Fibroblast of skin of back (primary cell): ENCODE measurements at places on chromosomes 1 and 21.

DNA sequence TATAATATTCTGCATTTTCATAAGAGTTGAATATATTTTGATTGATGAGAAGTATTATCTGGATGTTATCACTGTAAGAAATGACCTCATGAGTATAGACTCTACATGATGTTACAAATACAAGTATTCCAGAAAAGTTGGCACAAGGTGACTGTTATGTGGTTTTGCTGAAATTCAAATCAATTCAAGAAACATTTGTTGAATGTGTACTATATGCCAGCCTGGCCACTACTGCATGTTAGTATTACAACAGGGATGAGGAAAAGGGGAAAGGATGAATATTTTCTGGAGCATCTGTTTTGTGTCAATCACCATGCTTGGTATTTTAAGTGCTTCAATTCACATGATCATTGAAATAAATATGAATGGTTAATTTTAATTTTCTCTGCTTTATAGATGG is 250.9 kb upstream of the PBX1 start:
- no peak for DNase-seq

- DNase-seq = peak; percentile 66
Observed at GRCh38 chr1:83689921-83690868, 308.7 kb downstream of the TTLL7 start.

GRCh38 chr1:227546598-227547309 is 16.6 kb upstream of the ZNF678 start:
- DNase-seq = no peak

GRCh38 chr1:8364528-8365442 is 46.9 kb downstream of the SLC45A1 start:
- no peak for DNase-seq

GRCh38 chr1:11384170-11384554 is 94.8 kb upstream of the DISP3 start:
- no peak for DNase-seq

GRCh38 chr1:102315096-102315495 is 318.4 kb upstream of the OLFM3 start:
- no peak for DNase-seq

DNA sequence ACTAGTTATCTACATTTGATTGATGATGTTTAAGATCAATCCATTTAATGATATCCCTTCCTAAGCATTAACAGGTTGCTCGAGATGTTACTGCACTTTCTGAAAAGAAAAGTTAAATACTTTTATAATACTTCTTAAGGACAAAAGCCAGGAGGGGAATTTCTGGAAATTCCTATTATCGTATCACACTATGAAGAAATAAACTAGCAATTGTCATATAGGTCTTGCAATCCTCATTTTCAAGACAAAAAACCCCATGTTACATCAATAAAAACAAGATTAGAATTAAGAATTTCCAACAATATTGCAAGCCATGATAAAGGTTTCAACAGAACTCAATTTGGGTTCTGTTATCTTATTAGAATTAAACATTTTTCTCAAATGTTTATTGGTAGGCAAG is 47.2 kb downstream of the HNRNPR start:
- no peak for DNase-seq

DNA sequence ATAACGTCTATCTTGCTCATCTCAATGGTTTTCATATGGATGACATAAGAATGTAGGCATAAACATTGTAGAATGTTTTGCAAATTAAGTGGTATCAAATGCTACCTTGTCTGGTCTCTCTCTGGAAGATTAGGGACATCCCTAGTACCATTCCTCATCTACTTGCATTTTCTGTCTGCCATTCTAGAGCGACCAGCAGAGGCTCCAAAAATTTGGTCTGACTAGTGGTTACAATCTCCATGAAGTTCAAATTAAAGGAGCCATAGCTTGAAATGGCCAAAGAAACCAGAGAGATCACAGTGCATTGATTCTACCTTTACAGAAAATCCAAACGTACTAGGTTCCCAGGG is 1.1 kb downstream of the CD84 start:
- DNase-seq = no peak

GRCh38 chr1:61120246-61120840 is 38.0 kb downstream of the NFIA start:
- no peak for DNase-seq

GRCh38 chr1:22636353-22636752 is at the start of gene C1QA:
C1QA (plus strand) TSS chr1:22636628; CDS start chr1:22637617, 989 bp downstream.
- DNase-seq = no peak

DNA sequence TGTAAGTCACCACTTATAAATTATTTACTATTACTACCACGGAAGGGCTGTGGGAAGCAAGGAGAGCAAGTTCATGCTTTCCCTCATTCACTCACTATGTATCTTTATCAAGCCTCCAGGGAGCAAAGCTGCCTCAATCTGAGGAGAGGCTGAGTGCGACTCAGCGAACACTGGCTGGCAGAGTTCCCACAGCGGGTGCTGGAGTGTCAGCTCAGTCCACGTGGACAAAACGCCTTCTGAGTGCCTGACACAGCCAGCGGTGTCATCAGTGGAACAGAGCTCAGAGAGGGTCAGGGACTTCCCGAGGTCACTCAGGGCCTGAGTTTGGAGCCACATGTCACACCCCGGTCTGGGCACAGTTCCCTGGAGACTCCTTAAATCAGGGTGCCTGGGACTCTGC is 16.9 kb downstream of the MATN1 start:
- peak; percentile 69 for DNase-seq

DNA sequence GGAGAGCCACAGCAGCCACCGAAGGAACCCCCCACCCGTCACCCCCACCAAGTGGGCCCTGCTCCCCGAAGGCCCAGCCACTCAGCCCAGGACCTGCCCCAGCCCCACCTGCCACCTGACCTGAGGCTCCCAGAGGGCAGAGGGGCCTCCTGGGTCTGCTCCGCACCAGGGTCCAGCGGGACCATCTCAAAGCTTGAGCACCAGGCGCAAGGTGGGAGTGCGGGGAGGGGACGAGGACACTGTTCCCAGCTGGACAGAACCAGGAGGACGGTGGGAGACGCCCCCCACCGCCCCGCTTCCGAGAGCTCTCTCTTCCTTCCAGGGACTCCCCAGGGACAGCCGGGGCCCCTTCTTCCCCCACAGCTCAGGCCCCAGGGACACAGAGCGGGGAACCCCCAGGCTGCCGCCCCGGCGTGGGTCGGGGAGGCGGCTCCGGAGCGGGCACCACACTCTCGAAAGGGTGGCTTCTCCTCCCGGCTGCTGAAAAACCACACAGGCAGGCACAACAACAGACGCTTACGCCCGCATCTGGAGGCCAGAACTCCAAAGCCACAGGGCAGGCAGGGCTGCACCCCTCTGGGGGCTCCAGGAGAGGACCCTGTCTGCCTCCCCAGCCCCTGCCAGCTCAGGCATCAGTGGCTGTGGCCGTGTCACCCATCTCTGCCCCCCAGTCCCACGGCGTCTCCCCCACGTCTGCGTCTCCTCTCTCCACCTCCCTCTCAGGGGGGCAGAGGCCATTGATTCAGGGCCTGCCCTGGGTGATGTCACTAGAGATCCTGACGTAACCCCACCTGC is 1.9 kb upstream of the TTLL10 start:
- no peak for DNase-seq

DNA sequence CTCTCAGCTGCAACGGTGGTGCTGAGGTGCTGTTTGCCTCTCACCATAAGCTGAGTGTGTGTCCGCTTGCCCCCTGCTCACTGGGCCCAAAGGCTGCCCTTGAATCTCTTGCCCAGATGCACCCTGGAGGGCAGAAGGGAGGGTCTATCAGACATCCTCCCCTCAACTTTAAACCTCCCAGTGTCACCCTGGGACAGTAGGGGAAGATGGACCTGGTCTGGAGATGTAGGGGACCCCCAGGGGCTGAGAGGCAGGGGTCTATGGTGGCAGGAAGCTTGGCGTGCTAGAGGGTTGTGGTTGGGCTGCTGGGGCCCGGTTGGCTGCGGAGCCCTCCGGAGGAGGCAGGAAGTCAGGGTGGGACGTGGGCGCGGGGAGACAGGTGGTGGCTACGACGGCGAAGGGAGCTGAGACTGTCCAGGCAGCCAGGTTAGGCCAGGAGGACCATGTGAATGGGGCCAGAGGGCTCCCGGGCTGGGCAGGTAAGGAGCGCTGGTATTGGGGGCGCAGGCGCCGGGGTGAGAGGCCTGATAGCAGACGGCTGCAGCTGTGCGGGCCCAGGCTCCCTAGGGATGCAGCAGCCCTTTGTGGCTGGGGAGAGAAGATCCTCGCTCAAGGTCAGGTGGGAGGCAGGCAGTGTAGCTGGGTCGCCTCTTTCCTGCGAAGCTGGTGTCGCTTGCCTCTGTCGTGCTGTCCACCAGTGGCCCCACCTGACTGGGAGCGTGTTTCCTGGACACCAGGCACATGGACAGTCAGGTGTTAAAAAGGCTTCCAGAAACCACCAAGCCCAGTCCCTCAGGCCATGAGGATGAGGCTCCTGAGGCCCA is at the start of gene LCK:
TSS of gene LCK (plus strand) at position 373 of the 824 bp plus-strand sequence. CDS start 23,065 bp downstream, outside the sequence.
- no peak for DNase-seq

GRCh38 chr21:19236209-19236608 is 832.6 kb upstream of the TMPRSS15 start:
- no peak for DNase-seq

- no peak for DNase-seq
Observed at GRCh38 chr1:48955774-48956173, 179.1 kb upstream of the BEND5 start.

DNA sequence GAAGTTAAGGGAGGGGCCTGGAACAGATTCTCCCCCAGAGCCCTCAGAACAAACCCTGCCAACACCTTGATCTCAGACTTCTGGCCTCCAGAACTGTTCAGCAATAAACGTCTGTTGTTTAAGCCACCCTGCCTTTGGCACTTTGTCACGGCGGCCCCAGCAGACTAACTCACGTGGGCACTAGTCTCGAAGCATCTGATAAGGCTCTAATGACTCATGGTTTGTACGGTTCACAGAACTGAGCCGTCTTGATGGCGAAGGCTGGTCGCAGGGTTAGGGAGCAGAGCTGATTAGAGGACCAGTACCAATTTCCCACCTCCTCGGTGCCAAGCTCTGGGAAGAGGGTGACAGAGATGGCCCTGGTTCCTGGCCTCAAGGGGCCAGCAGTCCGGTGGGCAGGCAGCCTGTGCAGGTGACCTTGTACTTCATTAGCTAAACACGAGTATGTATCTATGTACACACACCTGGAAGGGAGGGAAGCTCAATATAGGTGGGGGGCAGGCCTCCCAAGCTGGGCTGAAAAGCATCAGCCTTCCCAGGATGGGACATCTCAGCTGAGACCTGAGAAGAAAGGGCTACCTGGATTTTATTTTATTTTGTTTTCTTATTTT is 112.8 kb downstream of the MRPS6 start:
- DNase-seq = no peak

- no peak for DNase-seq
Observed at GRCh38 chr1:46653405-46653958, 14.7 kb downstream of the ATPAF1 start.

DNA sequence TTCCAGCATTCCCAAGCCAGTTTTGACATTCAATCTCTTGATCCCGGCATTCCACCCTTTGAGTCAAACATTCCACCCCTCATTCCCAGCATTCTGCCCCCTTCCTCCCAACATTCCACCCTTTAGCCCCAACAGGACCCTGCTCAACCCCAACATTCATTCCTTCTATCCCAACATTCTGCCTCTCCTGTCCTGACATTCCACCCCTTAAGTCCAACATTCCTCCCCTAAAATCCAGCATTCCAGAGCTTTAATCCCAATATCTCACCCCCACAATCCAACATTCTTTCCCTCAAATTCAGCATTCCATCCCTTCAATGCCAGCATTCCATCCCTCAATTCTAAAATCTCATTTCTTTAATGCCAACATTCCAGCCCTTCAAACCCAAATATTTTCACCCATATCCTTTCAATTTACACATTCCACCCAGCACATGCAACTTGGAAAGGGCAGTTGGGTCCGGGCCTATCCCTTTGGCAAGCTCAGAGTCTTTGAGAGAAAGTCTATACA is 22.9 kb downstream of the DDX20 start:
- DNase-seq = peak; percentile 95

GRCh38 chr1:70033266-70033873 is 172.0 kb downstream of the LRRC40 start:
- DNase-seq = no peak

DNA sequence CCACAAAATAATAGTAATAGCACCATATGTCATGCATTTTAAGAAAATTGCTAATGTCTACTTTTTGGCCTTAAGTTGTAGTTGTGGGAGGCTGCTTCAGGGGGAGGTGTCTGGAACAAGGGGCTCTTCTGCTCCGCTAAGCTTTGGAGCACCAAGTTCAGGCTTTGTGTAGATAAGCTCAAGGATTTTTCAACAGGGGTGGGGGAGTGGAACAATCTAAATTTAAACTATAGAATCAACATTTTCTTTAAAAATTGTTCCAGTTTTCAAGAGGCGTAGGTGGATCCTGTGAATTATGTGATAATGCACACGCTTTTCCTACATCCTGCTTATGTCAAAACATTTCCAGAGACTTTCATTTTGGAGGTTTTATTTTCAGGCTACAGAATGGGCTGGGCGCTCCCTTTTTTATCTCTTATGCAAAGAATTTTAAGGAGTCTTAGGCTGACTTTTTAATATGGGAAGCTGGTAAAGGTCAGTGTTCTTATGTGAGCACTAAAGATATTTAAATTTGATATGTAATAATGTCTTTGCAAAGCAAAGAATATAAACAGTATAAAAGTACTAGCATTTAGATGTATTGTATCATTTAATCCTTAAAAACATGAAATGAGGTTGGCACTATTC is 9.9 kb downstream of the ATP1A1 start:
- no peak for DNase-seq

GRCh38 chr1:160491017-160491416 is 32.0 kb downstream of the SLAMF6 start:
- DNase-seq = no peak

GRCh38 chr21:27804515-27804914 is 837.6 kb upstream of the ADAMTS5 start:
- peak; percentile 62 for DNase-seq

- no peak for DNase-seq
Observed at GRCh38 chr1:165629848-165630628, 996 bp upstream of the MGST3 start.

GRCh38 chr1:39440856-39441255 is 50.6 kb upstream of the BMP8A start:
- no peak for DNase-seq

GRCh38 chr1:205396967-205397616 is 24.8 kb downstream of the LEMD1 start:
- DNase-seq = peak; percentile 28

GRCh38 chr1:41957568-41957967 is 38.8 kb upstream of the HIVEP3 start:
- DNase-seq = peak; percentile 46

GRCh38 chr1:215797859-215798258 is 230.8 kb downstream of the KCTD3 start:
- peak; percentile 66 for DNase-seq

- DNase-seq = no peak
Observed at GRCh38 chr21:37623183-37623582, 256.6 kb downstream of the DYRK1A start.

GRCh38 chr1:54651608-54652007 is 10.0 kb downstream of the MROH7 start:
- no peak for DNase-seq

GRCh38 chr1:76259270-76259669 is 184.7 kb downstream of the ST6GALNAC3 start:
- DNase-seq = no peak
